NCI-H1048 (cell line): ENCODE measurements at places on chromosomes 12 and 14.
A peak's percentile ranks its signal among the peaks of the same experiment; 100 is the strongest.

DNA sequence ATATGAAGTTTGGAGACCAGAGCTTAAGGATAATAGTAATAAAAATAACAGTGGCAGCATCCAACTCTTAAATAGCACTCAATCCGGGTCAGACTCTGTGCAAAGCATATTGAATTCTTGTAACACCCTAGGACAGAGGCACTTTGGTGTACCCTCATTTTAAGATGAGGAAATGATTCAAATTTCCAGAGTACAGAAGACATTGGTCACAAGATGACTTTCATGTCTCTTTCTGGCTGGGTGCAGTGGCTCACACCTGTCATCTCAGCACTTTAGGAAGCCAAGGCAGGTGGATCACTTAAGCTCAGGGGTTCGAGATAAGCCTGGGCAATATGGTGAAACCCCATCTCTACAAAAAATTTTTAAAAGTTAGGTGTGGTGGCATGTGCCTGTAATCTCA lies 235.8 kb downstream of the SLC15A4 start:
- no peak for DNase-seq

GRCh38 chr14:74429221-74429691 lies 3.2 kb upstream of the SYNDIG1L start:
- no peak for DNase-seq

DNA sequence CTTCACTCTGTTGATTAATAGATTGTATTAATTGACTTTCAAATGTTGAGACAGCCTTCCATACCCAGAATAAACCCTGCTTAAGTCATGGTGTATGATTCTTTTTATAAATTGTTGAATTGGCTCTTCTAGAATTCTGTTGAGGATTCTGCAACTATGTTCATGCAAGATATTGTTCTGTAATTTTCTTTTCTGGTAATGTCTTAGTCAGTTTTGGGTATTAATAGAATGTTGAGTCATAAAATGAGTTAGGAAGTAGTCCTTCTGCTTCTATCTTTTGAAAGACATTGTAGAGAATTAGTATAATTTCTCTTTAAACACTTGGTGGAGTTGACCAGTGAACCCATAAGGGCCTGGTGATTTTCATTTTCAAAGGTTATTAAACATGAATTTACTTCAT lies 958.9 kb downstream of the LRFN5 start:
- no peak for DNase-seq

DNA sequence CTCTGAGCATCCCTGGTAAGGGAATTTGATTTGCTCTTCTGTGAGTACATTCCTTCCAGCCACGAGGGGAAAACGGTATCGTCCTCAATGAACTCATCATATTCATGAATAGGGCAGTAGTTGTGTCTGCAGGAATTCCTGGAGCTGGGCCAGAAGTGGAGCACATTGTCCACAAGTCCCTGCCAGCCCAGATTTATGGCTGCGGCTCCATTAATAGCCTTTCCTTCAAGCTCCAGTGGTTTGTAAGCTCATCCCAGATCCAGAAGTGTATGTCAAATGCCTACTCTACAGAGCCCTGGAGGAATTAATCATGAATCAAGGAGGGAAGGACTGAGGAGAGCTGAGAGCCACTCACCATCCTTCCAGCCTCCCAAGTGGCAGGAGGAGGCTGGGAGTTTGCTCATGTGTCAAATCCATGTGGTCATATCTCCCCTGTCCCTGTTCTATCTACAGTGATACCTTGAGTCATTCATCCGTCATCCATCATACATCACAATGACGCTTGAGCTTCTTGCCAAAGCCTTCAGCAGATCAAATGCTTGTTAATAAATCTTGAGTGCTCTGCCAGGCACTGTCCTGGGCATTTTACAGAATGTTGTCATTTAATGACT lies 65.5 kb downstream of the SVOP start:
- DNase-seq: no peak

DNA sequence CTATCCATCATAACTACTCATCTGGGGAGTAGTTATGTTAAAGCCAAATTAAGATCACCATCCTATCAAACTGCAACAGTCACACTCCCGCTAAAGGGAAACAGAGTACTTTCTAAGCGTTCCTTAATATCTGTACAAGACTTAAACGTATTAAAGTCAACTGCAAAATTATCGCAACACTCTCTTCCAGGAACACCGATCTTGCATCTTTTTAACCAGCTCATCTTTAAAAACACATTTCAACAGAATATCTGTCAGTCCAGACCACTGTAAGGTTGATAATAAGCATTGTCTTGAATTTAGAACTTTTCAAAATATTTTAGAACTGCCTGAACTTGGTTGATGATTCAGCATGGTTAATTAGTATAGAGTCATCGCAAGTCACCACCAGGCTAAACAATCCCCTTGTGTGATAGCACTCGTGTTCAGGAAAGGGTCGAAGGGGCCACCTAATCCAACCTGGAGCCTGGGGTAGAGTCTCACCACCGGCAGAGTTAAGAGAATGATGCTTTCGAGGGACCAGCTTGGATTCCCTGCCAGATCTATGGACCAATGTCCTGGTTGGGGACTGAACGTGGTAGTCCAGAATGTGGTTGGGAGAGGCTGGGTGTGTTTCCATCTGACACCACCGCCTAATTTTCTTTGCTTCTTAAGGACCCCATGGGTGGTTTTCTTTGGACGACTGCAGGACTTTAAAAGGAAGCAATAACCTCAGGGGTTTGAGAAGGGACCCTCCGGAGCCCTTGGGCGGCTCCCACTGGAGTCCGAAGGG lies 890 bp downstream of the SPTLC2 start:
- DNase-seq: no peak

GRCh38 chr14:95531473-95531872 lies 3.4 kb upstream of the GLRX5 start:
- no peak for DNase-seq

DNA sequence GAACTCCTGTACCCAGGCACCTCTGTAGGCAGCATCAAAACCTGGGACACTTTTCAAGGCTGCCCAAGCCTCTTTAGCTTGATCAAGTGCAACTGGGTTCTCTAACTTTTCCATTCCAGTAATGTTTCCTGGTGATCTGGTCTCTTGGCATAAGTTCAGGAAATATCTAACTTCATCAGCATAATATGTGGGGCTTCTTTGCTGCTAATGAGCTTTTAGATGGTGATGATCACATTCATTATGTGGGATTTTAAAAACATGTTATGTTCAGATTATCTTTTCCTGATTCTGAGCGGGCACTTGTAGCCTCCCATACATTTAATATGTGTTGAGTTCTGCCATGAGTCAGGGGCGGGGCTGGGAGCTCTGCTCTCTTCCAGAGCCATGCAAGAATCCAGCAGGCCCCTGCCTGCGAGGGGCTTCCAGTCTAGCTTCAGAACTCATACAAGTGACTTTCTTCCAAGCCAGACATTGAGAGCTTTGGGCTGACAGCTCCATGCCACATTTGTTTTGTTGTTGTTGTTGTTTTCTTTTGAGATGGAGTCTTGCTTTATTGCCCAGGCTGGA lies 39.5 kb upstream of the RIN3 start:
- no peak for DNase-seq

GRCh38 chr12:102970780-102971179 lies 13.3 kb downstream of the ASCL1 start:
- DNase-seq: no peak

DNA sequence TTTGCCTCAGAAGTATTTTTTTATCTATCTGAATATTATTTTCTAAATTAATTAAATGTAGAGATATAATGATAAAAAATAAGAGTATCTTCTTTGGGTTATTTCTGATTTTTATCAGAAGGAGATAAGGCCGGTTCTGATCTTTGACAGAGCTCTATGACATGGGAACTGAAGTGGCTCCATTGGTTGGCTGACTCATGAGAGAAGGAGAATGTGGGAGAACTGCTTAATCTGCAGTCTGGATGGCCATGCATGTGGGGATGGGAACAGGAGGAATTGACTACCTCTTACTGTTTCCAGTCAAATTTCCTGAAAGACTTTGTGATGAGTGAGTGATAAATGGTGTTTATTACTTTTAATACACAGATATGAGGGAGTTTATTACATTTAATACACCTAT lies 155.8 kb upstream of the ATP2B1 start:
- DNase-seq: no peak

GRCh38 chr12:47837190-47838171 lies 17.8 kb upstream of the HDAC7 start:
- peak; percentile 18 for DNase-seq

DNA sequence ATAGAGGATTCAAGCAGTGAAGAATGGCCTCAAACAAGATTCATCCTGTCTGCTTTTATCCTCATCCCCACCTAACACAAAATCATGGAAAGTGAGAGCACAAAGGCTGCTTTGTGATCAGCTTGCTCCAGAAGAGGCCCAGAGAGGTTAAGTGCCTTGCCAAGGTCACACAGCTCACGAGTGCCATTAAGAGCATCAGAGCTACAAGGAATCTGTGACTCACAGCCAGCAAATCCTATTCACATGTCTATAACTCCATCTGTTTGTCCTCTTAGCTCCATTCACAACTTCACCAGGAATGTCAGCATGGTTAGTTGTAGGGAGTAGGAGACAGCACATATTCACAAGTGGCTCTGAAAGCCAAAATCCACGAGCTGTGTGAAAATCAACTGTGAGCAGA lies 79.8 kb downstream of the TTC9 start:
- DNase-seq: no peak

DNA sequence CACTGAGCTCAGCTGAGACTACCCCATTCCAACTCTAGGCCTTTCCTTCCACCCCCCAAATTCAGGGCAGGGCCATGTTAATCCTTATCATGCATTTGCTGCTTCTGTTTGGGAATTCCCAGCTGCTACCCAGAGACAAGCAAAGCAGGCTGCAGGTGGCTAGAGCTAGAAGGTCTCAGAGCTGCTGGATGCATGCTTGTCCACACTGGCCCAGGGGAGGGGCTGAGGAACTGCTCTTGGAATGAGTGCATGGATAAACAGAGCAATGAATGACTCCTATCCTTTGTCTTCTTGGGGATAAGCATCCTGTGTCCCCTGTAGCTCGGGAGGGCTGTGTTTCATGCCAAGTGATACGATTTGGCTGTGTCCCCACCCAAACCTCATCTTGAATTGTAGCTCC lies 136.8 kb upstream of the NOS1 start:
- DNase-seq: no peak

DNA sequence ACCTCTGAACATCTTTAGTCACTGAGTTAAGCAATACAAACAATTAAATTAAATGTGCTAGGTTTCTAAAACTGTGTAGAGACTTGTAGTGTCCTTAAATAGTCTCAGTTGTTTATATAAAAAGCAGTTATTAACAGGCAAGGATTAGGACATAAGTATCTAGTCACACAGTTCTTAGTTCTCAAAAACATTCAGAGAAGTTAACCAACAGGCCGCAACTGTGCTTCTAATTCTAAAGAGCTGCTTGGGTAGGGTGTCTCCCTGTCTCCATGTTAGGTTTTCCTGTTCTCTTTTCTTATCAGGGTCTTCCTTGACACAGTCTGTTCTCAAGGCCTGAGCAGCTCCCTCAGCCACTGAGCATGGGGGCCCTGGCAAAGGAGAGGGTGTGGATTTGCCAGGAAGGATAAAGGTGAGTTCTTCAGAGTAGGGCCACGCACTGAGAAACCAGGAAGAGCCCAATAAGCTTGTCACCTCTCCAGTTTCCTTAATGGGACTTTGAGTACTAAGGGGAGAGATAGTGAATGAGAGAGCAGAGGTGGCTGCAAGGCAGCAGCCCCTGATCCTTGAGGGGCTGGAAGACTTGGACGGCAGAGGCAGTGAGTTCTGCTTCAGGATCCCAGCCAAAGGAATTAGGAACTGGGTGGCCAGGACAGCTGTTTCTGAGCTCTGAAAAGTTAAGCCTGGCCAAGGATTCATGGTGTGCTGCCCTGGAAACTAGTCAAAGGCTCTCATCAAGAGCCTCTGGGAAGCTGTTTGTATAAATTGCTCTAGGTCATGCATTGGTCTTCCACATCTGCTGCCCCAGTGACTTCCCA lies 177.3 kb downstream of the MYRFL start:
- no peak for DNase-seq

DNA sequence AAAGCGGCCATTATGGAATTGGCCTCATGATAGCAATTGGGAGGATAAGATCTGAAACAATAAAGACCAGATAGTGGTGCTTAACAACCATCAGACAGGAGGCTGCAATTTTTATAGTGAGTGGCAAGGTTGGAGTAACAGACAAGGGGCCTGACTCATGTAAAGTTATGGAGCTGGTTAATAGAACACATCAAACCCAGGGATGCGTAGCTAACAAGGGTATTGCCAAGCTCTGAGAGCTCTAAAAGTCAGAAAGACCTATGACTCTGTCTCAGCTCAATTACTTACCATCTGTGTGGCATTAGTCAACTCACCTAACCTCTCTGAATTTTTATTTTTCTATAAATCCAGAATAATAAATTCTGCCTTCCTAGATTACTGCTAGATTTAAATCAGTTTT lies 1731.5 kb upstream of the FLRT2 start:
- DNase-seq: no peak

GRCh38 chr12:96193725-96194575 lies at the start of gene ELK3:
ELK3 (plus strand) TSS chr12:96194375.
- DNase-seq: no peak

DNA sequence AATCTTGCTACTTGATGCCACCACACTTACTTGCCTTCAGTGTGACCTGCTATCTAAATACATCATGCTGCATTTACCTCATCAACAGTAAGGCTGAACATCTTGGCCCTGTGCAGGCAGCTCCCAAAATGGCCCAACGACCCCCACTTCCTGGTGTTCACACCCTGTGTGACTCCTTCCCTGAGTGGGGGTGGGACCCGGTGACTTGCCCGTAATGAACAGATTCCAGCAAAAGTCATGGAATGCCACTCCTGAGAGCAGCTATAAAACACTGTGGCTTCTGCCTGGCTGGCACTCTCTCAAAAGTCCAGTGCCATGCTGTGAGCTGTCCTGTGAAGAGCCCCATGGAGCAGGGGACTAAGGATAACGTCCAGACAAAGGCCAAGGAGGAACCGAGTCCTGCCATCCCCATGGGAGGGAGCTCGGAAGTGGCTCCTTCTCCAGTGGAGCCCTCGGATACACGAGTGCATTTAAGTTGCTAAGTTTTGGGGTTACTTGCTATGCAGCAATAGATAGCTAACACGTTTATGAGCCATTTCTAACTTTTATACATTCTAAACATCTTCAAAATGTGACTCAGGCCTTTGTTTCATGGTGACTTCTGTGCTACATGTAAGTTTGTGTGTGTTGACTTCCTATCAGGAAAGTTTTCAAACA lies 33.0 kb downstream of the P2RX2 start:
- DNase-seq: no peak

- DNase-seq: no peak
Observed at GRCh38 chr14:101045511-101045910, 142.0 kb upstream of the RTL1 start.

GRCh38 chr12:88243982-88244381 lies 101.9 kb downstream of the TMTC3 start:
- DNase-seq: no peak

- DNase-seq: no peak
Observed at GRCh38 chr12:116504438-116504837, 54.7 kb upstream of the MAP1LC3B2 start.

DNA sequence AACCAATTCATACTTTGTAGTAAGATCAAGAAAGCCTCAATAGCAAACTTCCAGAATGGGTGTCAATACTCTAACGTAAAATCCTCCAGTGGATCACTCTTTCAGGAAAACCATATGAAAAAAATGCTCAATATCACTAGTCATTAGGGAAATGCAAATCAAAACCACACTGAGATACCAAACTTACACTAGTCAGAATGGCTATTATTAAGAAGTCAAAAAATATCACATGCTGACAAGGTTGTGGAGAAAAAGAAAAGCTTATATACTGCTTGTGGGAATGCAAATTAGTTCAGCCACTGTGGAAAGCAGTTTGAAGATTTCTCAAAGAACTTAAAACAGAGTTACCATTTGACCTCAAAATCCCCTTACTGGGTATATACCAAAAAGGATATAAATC lies 49.5 kb upstream of the ATXN7L3B start:
- DNase-seq: no peak

GRCh38 chr14:74418031-74418430 lies 8.0 kb downstream of the SYNDIG1L start:
- no peak for DNase-seq
